ENCODE measurements at places on chromosomes 7 and 10. TPM values are rescaled to one million over a fixed set of nuclear protein-coding genes. Genes with fewer than 3 reads are reported as not detected.
A peak's percentile ranks its signal among the peaks of the same experiment; 100 is the strongest.

DNA sequence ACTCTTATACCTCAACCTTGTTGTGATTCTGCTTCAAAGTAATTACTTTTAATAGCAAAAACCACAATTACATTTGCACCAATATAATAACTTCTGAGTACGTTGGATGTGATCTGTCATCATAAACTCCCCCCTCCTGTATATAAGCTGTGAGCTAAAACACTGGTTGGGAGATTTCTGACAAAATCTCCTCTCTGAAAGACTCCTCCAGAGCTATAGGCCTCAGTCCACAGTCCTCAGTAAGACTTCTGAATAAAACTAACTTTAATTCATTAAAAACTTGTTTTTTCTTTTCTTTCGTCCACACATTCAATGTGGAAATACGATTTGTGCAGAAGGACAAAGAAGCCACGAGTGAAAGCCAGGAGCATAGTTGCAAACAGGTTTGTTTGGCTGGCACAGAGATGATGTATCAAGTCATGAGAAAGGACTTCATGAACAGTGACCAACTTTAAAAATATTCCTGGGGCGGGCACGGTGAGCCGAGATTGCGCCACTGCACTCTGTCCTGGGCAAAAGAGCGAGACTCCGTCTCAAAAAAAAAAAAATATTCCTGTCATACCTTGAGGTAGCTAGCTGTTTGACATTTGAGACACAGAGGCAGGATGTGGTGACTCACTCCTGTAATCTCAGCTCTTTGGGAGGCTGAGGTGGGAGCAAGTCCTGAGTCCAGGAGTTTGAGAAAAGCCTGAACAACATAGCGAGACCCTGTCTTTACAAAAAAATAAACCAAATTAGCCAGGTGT is 91.1 kb upstream of the ARHGAP21 start:
- DNase-seq = no peak

GRCh38 chr7:98995523-98996149 is 117.3 kb downstream of the TRRAP start:
- no peak for DNase-seq

GRCh38 chr10:69696073-69696731 is 66.2 kb downstream of the FAM241B start:
- no peak for DNase-seq

Gene IKZF5
- total RNA-seq = 10.5 TPM

GRCh38 chr10:132306864-132307751 is 642 bp downstream of the STK32C start:
- no peak for DNase-seq

- no peak for DNase-seq
These were observed 917.0 kb downstream of the TYW1 start for GRCh38 chr7:67913604-67914003.

- no peak for DNase-seq
These were observed 266.6 kb upstream of the GNAI1 start for GRCh38 chr7:79868010-79868409.

DNA sequence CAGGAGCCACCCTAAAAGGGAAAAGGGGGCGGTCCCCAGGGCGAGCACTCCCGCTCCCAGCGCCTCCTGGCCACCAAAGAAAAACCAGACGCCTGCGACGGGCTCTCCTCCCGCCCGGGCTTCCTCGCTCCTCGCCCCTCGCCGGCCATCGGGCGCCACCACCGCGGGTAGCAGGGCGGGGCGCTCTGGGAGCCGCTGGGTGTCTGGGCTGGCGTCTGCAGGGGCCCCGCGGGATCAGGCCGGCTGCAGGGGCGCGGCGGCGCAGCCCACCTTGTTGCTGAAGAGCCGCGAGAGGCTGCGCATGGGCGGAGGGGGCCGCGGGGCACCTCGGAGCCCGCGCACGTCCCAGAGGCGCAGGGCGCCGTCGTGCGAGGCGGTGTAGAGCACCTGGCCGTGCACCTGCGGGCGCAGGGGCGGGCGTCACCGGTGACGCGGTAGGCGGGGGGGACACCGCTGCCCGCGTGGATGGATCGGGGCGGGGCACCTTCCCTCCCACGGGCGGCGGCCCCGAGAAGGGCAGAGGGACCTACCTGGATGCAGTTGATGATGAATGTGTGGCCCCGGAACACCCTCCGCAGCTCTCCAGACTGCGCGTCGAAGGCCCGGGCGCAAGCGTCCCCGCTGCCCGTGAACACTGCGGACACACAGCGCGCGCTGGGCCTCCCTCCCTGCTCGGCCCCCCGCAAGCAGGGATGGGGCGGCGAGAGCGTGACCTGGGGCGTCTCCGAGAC is 28.3 kb downstream of the WDR86 start:
- DNase-seq = no peak

DNA sequence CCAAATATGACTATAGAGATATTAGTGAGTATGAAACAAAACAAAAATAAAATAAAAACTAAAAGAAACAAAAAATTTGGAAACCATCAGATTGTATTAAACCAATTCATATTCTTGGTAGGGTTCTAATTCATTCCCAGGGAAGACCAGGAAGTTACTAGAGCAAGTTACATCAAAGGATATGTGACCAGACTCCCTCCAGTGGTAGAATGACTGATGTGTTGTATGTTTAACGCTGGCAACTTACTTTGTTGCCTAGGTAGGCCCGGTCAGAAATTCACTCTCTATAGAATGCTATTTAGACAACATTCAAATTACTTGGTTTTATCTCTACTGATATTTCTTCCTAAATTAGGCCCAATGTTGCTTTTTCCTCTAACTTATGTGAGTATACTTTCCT is 5.2 kb downstream of the PHYHIPL start:
- no peak for DNase-seq

DNA sequence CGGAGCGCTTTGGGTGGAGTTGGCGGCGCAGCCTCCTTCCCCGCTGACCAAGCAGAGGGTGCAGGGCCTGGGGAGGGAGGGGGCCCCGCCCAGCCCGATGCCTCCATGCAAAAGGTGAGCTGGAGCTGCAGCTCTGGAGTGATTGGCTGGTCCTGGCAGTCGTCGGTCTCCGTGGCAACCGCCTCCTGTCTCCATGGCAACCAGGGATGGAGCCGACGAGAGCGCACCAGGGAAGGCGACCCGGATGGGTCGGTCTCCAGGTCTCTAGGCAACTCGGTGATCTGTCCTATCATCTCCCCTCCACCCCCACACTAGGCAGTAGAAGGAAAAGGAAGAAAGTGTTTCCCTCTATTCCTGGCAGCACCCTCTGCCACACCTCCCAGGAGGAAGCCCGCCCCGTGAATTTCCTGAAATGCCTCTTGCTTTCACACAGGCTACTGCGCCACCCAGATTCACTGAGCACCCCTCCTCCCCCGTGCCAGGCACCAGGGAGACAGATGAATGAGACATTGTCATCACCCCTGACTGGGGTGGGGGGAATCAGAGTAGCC is 647 bp upstream of the NACAD start:
- peak; percentile 88 for DNase-seq

GRCh38 chr10:130866857-130867256 is 444.7 kb downstream of the TCERG1L start:
- no peak for DNase-seq

DNA sequence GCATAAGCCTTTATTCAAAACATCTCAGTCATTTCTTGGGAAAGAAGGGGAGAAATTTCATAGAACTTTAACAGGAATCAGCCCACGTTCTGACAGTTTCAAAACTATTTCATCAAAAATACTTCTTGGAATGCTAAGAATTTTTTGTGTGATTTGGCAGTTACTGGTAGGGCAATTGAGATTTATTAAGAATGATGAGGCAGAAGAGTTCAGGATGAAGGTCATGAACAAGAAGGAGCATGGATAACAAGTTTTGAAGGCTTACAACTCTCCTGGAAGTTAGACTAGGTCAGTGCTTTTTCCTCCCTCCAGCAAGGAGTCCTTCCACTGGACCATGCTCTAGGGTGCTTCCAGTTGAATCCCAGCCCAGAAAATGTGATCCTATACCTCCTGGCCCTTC is 569.9 kb downstream of the ANKRD7 start:
- DNase-seq = no peak

GRCh38 chr10:30467651-30468338 is 33.8 kb downstream of the MAP3K8 start:
- DNase-seq = no peak

Gene MALRD1
- 0.56 TPM for total RNA-seq

Gene BMPER
- total RNA-seq = 0.50 TPM

DNA sequence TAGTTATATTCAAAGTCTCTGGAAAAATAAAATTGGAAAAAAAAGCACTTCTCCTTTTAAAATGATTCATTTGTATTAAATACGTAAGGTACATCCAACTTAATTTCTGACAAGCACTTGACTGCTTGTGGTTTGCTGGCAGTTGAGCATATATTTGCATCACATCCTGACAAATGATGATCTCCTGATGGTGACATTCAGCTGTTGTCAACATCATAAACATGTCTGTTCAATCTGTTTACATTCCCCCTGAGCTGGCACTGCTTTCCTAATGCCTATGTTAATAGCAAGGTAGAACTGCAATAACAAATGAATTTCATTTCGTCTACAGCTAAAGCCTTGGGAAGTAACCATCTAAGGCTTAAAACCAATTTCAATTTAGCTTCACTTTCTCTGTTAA is 24.4 kb downstream of the TSPAN12 start:
- DNase-seq = no peak

DNA sequence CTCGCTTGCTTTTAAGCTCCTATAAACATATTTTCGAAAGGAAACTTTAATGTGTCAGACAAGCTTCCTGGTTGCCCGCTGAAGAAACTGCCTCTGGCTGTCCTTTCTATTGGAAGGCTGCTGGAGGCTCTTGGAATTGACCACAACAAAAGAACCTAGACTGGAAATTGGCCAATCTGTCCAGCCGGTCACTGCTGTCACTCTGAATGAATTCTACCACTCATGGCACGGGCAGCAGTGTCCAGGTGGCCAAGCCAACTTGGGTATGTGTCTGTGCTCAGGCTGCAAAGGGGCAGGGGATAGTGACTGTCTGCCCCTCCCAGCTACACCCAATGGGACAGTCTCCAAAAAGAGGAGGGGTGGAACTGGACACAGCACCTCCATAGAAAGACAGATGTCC is 57.6 kb downstream of the CDH23 start:
- DNase-seq = no peak

DNA sequence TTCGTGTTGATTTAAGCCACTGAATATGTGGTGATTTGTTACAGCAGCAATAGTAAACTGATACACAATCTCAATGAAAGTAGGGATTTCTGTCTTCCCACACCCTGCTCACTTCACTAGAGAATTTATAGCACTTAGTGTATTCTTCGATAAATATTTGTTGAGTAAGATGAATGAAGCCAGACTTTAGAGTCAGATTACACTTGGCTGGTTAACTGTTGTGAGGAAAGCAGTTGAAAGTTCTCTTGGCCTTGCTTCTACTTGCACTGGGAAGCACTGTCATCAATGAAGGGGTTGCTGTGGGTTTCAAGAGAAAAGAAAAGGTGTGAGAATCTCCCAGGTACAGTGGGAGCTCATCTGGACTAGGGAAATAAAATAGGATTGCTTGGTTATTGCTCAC is 82.1 kb upstream of the IGFBP3 start:
- DNase-seq = no peak

GRCh38 chr7:2445047-2445446 is 31.2 kb downstream of the GRIFIN start:
- DNase-seq = no peak

Gene MKI67
- total RNA-seq = 19.3 TPM

- no peak for DNase-seq
These were observed 1.9 kb upstream of the STX1A start for GRCh38 chr7:73721377-73721817.

All from osteocyte (in vitro differentiated cells).